ENCODE measurements at places on chromosomes 13 and 19. TPM values are rescaled to one million over a fixed set of nuclear protein-coding genes. Genes with fewer than 3 reads are reported as not detected.

TJP3 gene
- total RNA-seq = 1.7 TPM

DNA sequence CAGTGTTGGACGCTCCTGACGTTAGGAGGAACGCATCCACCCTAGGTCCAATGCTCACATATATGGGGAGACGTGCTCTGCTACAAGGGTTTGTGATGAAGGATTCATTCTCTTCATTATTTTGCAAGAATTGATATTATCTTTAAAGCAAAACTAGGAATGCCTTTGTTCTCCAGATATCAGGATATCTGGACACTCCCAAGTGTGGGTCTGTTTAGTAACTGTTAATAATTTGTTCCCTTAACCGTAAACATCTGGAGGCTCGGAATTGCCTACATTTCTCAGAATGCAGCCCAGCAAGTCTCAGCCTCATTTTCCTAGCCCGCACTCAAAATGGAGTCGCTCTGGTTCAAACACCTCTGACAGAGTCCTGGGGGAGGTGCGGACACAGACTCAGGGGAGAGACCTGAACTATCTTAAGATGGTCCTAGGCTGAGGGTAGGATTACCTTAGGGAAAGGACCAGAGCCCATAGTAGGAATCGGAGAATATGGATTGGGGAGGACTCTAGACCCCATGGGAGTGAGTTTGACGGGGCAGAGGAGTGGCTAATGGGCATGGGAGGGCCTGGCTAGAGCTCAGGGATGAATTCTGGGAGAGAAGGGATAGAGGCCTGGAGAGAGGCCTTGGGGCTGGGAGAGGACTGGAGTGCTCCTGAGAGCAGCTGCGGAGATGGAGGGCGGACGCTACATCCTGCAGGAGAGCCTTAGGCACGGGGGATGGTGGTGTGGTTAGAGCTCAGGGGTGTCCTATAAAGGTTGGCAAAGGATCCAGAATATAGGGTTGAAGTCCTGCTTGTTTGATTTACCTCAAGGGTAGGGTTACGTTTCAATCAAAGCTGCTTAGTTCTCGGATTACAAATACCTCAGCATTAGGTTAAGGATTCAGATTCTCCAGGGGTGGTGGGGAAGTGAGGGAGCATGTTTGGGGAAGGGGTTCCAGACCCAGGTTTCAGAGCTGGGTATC lies 43.2 kb downstream of the ZNF331 start:
- DNase-seq = peak; percentile 38

DNA sequence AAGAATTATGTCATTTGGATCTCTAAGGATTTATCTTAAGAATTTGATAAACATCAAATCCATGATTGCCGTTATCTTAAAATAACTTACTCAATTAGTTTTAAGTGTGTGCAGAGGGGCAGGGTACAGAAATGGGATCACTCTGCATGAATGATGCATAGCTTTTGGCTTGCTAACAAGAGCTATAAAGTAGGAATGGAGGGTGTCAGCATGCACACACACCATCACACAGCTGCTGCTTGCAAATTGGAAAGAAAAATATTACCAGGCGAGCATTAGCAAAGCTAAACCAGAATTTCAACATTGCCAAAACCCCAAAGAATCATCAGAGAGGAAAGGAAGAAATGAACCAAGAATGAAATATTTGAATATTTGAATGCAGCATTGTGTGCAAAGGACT lies 580.6 kb downstream of the LMO7 start:
- DNase-seq = no peak

CD209 gene
- total RNA-seq = 0.28 TPM

SLC7A9 gene
- total RNA-seq = 0.24 TPM

DNA sequence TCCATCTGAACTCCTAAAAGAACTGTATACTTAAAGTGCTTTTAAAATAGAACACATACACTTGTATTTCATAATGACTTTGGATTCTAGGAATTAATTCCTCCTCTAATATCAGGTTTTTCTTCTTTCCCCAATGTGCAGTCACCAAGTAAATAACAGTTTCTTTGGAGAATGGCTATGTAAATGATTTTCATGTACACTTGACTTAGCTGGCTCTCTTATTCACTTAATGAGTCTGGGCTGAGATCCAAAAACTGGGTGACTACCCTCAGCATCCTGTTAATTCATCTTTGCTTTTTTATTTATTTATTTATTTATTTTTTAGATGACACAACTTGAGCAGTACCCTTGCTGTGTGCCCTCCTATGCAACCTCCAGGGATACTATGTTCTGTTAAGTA lies 1003.7 kb downstream of the SLITRK1 start:
- no peak for DNase-seq

Measured in CD8-positive, alpha-beta memory T cell (primary cell).